ENCODE measurements at places on chromosomes 12 and 14.

GRCh38 chr14:100211893-100212292 is 27.1 kb upstream of the YY1 start:
- no peak overlapping the region for H3K27ac ChIP-seq
- DNase-seq = no peak
- peaks cover 9% of the 10 kb centered on the region for H3K36me3 ChIP-seq
- peaks cover 24% of the 10 kb centered on the region for H3K4me1 ChIP-seq

- H3K4me3 ChIP-seq = no peak overlapping the region
- H3K27ac ChIP-seq = no peak overlapping the region
- H3K36me3 ChIP-seq = no peaks in the 10 kb centered on the region
- H3K27me3 ChIP-seq = peaks cover 58% of the 10 kb centered on the region
- DNase-seq = no peak
- no peaks in the 10 kb centered on the region for H3K4me1 ChIP-seq
Observed at GRCh38 chr12:72146495-72146894, 125.7 kb upstream of the TRHDE start.

- no peaks in the 10 kb centered on the region for H3K4me1 ChIP-seq
- peaks cover 2% of the 10 kb centered on the region for H3K27me3 ChIP-seq
- H3K27ac ChIP-seq = no peak overlapping the region
- no peak overlapping the region for H3K4me3 ChIP-seq
Observed at GRCh38 chr12:103475073-103475472, 20.7 kb downstream of the C12orf42 start.

GRCh38 chr12:50981319-50982239 is 29.2 kb downstream of the HIGD1C start:
- no peak for DNase-seq
- no peaks in the 10 kb centered on the region for H3K4me1 ChIP-seq
- no peak overlapping the region for H3K27ac ChIP-seq
- no peaks in the 10 kb centered on the region for H3K27me3 ChIP-seq
- H3K4me3 ChIP-seq = no peak overlapping the region

- H3K27ac ChIP-seq = no peak overlapping the region
- DNase-seq = no peak
- no peaks in the 10 kb centered on the region for H3K4me1 ChIP-seq
- peaks cover 53% of the 10 kb centered on the region for H3K27me3 ChIP-seq
- no peak overlapping the region for H3K4me3 ChIP-seq
- H3K36me3 ChIP-seq = no peaks in the 10 kb centered on the region
Observed at GRCh38 chr14:69873877-69874780, 5.1 kb upstream of the SMOC1 start.

GRCh38 chr12:121701667-121702277 is 10.8 kb upstream of the TMEM120B start:
- no peak overlapping the region for H3K27ac ChIP-seq
- H3K4me3 ChIP-seq = no peak overlapping the region
- H3K36me3 ChIP-seq = no peaks in the 10 kb centered on the region
- H3K4me1 ChIP-seq = no peaks in the 10 kb centered on the region
- DNase-seq = no peak

DNA sequence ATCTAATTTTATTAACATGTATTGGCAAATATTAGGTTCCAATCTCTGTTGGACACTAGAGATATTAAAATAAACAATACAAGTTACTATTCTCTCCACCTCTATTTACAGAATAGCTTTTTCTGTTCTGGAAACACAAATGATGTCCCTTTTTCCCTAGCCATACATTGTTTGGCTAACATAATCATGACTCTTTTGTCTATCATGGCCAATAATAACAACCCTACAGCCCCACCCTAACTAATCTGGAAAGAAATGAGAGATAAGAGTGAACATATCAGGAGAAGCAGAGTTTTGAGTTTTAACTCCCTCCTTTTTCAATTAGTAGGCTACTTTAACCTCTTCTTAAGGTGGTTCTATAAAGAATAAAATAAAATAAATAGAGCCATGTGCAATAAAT is 40.2 kb downstream of the RASSF9 start:
- no peak overlapping the region for H3K4me3 ChIP-seq
- no peak for DNase-seq
- H3K27ac ChIP-seq = no peak overlapping the region
- H3K4me1 ChIP-seq = peaks cover 2% of the 10 kb centered on the region
- no peaks in the 10 kb centered on the region for H3K36me3 ChIP-seq

DNA sequence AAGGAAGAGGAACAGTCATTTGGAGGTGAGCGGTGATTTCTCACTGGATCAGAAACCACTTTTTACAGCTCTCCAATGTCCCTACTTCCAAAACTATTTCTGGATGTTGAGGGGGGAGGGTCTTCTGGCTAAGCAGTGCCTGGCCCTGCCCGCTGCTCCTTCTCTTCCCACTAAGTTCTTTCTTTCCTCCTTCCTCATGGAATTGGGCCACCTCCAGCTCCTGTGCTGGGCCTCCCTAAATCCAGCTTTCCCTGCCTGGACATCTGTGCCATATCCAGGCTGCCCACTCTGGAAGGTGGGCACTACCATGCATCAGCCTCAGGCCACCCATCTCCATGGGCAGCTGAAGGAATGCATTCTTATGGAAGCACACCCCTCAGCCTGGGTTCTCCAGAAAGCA is 11.5 kb downstream of the DHRS2 start:
- no peak overlapping the region for H3K4me3 ChIP-seq
- H3K36me3 ChIP-seq = no peaks in the 10 kb centered on the region
- no peak overlapping the region for H3K27ac ChIP-seq
- DNase-seq = no peak
- no peaks in the 10 kb centered on the region for H3K27me3 ChIP-seq
- H3K4me1 ChIP-seq = no peaks in the 10 kb centered on the region

All from mesothelial cell of epicardium (in vitro differentiated cells).